ENCODE measurements at places on chromosomes 4 and X.

GRCh38 chr4:7387925-7388324 lies 46.8 kb downstream of the PSAPL1 start:
- DNase-seq, result no peak

DNA sequence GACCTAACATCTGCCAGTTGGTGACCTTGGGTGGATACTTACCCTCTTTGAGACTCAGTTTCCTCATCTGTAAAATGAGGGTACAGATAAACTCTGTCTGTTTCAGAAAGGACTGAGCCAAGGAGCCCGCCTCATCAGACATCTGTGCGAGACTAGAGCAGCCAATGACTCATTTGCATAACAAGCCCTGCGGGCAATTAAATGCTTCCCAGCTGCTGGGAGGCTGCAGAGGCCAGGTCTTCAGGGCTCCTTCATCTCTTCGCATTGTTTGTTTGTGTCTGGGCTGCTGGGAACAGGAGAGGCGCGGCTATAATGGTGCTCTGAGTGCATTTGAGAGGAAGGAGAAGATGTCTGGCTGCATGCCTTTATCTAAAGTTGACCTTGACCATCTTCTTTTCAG lies 85.0 kb downstream of the ADRA2C start:
- DNase-seq, result no peak

GRCh38 chrX:46850771-46851170 lies 13.9 kb downstream of the RP2 start:
- no peak for DNase-seq

- no peak for DNase-seq
Measured at GRCh38 chrX:40326186-40326965, 228.6 kb upstream of the BCOR start.

DNA sequence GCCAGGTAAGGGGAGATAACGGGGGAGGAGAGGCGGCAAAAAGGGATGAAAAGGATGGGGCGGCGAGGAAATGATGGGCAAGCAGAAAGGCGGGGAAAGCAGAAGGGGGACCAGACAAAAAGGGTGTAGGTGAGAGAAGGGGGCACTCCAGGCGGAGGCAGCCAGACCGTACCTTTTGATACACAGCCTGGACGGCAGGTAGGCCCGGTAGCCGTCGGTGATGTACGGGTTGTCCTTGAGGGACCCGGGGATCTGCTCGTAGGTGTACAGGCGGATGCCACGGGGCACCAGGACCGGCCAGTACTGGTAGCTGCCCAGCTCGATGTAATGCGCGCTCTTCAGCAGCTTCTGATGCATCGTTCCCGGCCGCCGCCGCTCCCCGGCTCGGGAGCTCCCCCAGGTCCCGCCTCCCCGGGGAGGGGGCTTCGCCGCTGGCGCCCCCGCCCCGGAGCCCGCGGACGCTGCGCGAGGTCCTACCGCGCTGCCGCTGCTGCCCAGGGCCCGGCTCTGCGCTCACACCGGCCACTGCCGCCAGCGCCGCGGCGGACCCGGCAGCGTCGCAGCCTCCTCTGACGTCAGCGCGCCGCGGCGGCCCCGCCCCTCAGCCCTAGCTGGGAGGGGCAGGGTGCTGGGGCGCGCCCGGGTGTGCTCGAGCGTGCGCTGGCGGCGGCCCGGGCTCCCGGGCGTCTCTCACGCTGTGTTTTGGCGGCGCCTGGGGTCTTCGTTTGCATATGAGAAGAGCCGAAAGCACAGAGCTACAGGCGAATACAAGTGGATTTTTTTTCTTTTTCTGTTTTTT lies at the start of gene PAQR3:
TSS of gene PAQR3 (minus strand) at position 571 of the 799 bp plus-strand sequence. CDS start at position 357, 214 bp downstream.
- peak; percentile 89 for DNase-seq

DNA sequence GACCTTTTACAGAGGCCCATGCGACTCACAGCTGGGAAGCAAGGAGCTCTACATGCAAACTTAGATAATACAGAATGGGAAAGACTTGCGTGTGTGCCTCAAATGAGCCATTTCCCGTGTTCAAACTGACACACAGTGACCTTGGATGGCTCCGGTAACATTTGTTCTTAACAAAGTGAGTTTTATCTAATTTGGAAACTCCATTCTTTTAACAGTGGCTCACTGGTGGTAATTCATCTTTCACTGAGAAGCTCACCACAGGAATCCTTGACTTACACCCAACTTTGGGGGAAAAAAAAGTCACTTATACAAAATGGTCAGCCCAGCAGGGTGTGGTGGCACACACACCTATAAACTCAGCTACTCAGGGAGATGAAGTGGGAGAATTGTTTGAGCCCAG lies 190.6 kb downstream of the LDB2 start:
- no peak for DNase-seq

DNA sequence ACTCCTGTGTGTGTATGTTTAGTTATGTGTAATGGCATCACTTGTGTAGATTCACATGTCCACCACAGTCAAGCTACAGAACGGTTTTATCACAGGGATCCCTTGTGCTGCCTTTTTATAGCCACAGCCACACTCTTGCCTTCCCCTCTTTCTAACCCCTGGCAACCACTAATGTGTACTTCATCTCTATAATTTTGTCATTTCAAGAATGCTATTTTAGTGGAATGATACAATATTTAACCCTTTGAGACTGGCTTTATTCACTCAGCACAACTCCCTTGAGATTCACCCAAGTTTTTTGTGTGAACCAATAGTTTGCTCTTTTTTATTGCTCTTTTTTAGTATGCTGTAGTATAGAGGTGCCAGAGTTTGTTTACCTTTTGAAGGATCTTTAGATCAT lies 112.1 kb downstream of the CDKL5 start:
- DNase-seq, result no peak

DNA sequence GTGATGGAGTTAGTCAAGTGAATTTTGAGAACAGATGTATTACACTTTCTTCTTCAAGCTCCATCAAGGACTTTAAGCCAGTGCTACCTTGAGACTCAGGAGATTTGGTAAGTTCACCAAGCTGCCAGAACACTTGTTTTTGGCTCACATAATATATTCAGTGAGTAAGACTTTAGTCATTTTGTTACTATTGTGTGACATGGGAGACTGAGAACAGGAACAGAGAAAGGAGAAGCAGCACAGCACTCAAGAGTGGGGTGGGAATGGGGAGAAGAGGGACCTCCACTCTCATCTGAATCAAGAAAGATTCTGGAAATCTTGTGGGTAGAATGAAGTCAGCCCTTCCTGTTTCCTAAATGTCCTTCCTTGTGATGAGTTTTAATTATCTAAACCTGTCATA lies 87.3 kb upstream of the TET2 start:
- DNase-seq, result no peak

- no peak for DNase-seq
Measured at GRCh38 chrX:11125060-11125459, 13.9 kb downstream of the HCCS start.

- DNase-seq, result no peak
Measured at GRCh38 chr4:119244344-119244743, 31.8 kb downstream of the USP53 start.

DNA sequence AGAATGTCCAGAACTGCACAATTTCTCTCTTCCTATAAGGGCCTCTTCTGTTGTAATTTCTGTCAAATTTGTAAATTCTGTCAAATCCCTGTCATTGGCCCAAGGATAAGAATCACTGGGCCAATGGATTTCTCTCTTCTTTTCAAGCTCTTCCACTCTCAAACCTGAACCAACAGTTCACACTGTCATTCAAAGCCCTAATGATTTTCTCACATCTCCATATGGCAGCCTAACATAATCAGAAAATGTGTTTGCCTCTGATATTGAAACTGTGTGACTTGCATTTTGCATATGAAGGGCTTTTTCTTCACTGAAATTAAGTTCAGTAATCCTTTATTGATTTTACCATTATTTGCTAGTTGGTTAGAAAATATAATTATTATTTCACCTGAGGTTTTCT lies 1349.1 kb downstream of the FSTL5 start:
- no peak for DNase-seq

Measured in DMS53 (cell line).